Cortex of kidney (tissue), 1 donor: ENCODE measurements at places on chromosomes 2 and 18.

DNA sequence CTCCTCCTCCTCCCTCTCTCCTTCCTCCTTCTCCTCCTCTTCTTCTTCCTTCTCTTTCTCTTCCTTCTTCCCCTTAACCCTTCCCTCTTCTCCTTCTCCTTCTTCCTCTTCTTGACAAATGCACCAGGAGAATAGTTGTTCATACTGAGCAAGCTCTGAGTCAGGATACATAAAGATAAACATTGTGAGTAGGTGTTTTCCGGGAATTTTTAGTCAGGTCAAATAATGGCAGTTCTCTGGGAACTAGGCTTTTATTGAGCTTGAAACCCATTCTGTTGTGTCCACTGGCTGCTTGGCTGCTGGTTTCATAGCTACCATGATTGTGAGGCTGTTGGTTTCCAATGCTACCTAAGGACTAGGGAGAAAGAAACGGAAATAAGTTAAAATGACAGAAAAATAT lies 1144.7 kb upstream of the DDX18 start:
- DNase-seq: no peak

- DNase-seq: no peak
Observed at GRCh38 chr18:31275722-31276463, 42.1 kb upstream of the DSG1 start.

- DNase-seq: no peak
Observed at GRCh38 chr2:23660237-23660636, 266.7 kb downstream of the ATAD2B start.

- DNase-seq: no peak
Observed at GRCh38 chr18:63882333-63883141, 5.0 kb upstream of the SERPINB2 start.

- no peak for DNase-seq
Observed at GRCh38 chr2:177688844-177689243, 296.3 kb downstream of the AGPS start.

DNA sequence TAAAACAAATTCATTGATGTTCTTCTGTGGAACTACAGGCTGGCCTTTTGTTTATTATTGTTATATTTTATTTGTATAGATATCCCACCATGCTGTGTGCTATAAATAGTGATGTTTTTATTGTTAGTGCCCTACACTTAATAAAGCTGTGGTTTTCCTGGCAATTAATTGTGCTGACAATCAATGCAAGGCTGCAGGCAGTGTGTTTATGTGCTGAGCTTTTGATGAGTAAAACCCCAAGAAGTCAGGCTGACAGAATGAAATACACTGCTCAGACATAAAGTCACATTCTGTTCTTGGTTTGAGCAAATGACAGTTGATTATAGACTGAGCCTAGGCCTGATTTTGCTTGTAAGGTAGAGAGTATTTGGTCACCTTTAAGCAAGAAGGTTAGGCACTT lies 362.7 kb downstream of the CPS1 start:
- no peak for DNase-seq

DNA sequence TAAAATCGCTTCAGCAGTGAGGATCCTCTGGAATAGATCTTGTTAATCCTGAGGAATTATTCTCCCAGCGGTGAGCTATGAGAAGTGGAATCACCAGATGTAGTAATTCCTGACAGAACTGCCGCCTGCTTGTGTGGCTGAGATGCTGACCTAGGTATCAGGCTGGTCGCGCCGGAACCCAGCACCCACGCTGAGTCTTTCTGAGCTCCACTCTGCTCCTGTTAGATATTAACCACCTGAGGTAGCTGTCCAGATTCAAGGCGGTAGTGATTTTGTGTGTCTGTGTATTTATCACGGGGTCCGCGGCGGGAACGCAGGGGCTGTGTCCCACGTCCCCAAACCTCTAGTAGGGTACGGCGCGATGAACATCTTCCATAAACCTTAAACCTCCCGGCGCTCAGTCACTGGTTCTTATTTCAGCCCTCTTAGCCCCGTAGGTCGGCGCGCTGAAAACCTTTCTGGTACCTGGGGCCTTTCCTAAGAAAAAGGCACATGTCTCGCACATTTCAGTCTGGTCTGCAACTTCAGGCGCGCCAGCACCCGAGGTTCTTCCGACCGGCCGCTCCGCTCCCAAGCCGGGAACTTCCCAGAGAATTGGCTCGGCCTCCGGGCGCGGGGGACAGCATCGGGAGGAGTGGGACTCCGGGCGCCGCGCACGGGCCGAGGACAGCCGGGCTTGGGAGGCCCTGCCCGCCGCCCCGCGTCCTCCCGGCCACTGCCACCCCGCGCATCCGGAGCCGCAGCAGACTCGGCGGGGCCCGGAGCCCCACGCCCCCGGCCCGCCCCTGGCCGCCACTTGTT lies 542 bp upstream of the CNNM3 start:
- DNase-seq: no peak
